NCI-H2081 (cell line): ENCODE measurements at places on chromosomes 4 and X.

DNA sequence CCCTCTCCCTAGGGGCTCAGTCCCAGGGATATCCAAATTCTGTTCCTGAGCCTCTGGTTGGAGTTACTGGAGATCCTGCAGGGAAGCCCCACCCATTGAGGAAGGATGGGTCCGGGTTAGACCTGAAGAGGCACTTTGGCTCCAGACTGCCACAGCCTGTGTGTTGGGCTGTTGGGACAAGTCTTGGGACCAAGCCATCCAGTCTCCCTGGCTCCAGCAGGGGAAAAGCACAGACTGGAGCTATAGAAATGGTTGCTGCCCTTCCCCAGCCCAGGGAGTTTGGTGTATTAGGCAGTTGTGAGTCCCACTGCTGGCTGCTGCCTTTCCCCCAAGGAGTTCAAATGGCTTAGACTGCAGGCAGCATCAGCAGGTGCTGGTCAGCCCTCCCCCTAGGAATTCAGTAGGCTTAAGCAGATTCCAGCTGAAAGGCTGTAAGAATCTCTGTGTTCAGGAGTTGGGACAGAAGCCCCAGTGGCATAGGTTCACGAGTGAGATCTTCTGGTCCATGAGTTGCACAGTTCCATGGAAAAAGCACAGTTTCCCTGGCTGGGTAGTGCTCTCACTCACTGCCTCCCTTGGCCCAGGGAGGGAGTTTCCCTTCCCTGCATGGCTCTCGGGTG is 344.0 kb upstream of the EPHA5 start:
- no peak for DNase-seq

- DNase-seq, result no peak
These were observed 28.8 kb upstream of the PCSK1N start for GRCh38 chrX:48864210-48864609.

DNA sequence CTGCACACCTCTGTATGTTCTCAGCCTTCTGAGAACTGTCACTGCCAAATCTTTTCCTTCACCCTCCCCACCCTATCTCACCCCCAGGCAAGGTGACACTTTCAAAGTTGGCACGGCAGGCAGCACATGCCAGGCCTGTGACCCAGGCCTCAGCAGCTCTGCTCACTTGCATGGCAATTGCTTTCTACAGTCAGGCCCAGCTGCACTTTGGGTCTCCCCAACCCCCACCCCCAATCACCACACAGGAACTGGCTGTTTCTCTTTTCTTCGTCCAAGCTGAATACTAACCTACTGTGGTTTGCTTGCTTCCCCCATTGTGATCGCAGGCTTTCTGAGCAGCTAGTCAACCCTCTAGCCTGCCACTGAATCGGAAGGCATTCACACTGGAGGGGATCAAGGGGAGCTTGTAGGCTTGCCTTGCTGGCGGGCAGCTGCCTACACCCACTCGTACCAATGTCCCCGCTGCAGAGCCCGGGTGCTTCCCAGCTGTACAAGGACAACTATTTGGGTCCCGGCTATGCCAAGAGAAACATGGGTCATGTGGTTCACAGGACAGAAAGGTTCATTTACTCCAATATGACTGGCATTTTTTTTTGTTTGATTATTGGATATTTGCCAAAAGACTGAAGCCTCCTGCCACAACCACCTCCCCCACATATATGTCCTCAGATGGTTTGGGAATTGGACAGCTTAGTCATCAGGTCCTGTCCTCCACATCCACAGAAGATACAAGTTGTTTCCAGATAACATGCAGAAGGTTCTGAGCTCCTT is 28.1 kb downstream of the SLC25A43 start:
- no peak for DNase-seq

DNA sequence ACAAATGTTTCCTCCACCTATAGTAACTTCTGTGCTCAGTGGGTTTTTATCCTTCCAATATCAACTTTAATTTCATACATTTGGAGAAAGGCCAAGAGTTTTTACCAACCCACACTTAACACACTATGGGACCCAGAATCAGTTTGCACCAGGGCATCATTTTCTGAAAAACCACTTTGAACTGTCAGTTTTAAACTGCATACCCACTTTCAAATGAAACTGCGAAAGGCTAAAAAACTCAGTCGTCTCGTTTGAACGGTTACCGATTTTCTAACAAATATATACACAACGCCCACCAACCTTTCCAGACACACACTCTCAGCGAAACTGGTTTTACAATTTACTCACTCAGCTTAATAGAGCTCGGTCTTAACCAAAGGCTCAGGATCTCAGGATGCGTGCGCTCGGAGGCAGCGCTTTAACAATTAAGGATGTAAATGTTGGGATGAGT is 376 bp downstream of the ABCG2 start:
- DNase-seq, result no peak

GRCh38 chrX:17494216-17494615 is 119.2 kb downstream of the NHS start:
- no peak for DNase-seq

DNA sequence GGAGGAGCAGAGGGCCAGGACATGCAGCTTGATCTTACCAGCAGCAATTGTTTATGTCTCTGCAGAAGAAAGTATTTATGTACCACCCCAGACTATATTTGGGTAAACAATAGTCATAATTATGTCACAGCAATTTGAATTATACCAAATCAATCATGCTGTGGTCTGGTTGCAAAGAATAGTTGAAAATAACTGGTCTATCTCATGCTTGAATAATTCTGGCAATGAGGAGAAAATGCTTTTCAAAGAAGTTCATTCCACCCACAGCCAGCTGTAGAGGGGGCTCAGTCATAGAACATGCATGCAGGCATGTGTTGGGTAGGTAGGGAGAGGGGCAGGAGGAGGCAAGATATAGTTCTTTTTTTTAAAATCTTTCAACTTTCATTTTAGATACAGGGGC is 399.2 kb downstream of the IL15 start:
- no peak for DNase-seq

- no peak for DNase-seq
These were observed 179.4 kb upstream of the PACRGL start for GRCh38 chr4:20520901-20521300.

- no peak for DNase-seq
These were observed 187.2 kb downstream of the RAB28 start for GRCh38 chr4:13296986-13297385.

DNA sequence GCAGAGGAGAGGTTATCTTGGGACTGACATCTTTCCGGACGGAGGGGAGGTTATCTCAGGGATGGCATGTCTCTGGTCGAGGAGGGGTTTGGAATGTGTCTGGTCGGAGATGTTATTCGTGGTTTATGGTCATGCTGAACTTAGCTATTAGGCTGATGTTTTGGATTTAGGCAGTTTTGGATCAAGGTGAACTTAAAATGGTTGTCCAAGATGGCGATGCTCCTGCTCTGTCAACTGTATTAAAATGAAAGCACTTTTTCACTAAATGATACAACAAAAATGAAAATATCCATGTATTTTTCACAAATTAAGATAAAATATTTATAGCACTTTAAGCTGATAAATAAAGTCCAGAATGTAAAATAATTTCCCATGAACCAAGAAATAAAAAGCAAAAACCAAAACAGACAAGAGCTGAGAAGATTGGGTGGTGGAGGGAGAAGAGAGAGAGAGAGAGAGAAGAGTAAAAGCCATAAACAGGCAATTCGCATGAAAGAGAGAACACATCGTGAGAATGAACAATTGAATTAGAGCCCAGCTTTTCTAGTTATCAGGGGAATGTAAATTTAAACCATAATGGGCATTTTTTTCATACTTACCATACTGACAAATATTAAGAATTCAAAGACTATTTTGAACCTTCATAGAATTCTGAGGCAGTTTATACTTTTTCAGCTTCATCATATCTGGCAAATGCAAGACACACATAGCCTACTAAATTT is 2236.0 kb upstream of the AGA start:
- no peak for DNase-seq

DNA sequence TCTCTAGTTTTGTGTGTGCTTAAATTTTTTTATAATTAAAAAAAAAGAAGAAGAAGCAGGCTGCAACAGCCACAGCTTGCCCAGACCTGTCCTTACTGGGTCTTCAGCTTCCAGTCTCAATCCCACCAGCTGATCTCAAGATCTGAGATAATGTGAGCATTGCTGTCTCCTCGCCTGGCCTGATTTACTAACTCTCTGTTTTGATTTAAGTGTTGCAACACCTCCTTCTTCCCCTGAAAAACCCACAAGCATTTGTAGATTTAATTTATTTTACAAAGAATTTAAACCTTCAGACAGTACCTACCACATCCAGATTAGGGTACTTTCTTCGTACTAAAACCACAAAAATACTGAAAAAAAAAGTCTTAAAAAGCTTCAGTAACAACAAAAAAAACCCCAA is 38.0 kb downstream of the FAM241A start:
- DNase-seq, result no peak

DNA sequence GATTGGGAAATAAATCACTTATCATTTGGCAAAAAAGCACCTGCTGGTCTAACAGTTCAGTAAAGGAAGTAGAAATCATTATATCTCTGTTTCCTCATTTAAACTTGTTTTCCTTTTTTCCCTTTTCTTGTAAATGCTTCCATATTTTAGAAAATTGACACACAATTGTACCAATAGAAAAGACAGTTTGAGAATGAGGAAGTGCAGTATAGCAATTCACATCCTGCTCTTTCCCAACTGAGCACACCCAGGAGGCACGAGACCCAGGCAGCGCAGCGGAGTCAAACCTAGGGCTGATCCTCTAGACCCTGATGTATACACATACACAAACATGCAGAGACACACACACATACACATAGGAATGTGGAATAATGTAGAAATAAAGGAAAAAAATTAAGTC is 74.8 kb upstream of the PACRGL start:
- no peak for DNase-seq

GRCh38 chr4:82789025-82789776 is 9.4 kb downstream of the SCD5 start:
- no peak for DNase-seq

DNA sequence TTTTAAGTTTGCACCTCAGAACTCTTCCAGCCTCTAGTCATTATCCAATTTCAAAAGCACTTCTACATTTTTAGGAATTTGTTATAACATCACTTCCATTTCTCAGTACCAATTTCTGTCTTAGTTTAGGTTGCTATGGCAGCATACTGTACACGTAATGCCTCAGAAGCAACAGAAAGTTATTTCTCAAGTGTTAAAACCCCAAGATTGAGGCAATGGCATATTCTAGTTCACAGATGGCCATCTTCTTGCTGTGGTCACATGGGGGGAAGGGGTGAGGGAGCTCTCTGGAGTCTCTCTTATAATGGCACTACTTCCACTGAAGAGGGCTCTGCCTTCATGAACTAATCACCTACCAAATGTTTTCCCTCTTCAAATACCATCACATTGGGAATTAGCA is 220.3 kb upstream of the CTSO start:
- no peak for DNase-seq

GRCh38 chr4:168521721-168522120 is 24.9 kb downstream of the PALLD start:
- no peak for DNase-seq

GRCh38 chrX:16524316-16524715 is 125.6 kb upstream of the S100G start:
- DNase-seq, result no peak

- DNase-seq, result no peak
These were observed 146.5 kb upstream of the PCDH18 start for GRCh38 chr4:137678796-137679195.

- no peak for DNase-seq
These were observed 40.7 kb downstream of the SPATA18 start for GRCh38 chr4:52091801-52092200.

DNA sequence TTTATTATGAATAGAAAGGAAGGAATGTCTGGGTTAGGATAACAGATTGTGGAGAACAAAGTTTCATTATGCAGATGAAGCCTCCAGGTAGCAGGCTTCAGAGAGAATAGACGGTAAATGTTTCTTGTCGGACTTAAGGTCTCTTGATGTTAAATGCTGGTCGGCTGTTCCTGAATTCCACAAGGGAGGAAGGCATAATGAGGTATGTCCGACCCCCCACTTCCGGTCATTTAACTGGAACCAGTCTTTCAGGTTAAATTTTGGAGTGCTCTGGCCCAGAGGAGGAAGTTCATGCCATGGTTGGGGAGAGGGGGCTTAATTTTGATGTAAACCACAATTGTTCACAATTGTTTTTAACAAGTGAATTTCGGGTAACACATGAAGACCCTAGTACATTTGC is 158.1 kb upstream of the VCX3A start:
- no peak for DNase-seq
